Activated CD8-positive, alpha-beta memory T cell treated with anti-CD3 and anti-CD28 coated beads for 48 hours (primary cell): ENCODE measurements at places on chromosomes 5 and 9.

GRCh38 chr5:111697215-111697614 lies 59.8 kb downstream of the NREP start:
- DNase-seq = no peak

DNA sequence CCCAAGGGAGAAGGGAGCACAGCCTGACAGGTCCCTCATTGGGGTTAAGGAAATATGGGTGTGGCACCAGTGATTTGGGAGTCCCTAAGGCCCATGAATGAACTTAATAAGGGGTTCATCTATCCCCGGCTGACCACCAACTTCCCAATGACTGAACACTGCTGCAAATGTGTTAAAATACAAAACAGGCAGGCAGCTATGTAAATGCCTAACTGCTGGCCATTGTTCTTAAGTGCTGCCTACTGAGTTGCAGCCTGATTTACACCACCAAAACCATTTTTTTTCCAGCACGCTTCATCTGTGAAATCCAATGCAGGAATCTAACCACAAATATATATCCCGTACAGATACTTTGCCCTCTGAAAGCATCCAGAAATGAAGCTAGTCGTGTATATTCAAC lies 478.5 kb downstream of the PTPRD start:
- no peak for DNase-seq

DNA sequence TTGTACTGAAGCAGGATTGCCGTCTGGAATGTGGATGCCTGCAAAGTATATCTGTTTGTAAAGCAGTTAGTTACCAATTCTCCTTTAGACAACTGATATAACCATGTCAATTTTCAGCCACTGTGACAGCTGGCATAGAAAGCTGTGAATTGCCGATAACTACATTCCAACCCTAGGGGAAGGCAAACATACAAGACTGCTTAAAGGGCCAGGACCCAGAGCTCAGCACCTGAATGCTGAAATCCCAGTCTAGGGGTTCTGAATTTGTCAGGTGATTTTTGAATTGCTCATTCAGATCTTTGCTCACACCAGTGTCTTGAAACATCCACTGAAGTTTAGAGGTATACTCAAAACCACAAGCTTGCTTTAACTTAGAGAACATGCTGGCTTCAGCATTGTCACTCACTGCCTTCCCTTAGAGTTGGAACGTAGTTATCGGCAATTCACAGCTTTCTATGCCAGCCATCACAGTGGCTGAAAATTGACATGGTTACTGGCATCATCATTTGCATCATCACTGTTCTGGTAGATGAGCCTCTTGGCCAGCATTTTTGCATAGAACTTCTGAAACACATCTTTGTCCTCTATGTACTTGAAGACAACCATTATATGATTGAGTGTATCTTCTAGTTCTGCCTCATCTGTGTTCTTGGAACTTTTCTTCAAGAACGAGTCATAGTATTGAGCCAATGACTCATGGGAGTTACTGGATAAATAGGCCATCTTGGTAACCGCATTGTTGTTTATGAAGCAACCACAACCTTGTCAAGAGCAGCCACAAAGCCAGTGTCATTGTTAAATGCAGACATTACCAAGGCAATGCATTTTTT lies 82.1 kb downstream of the CCDC192 start:
- no peak for DNase-seq

GRCh38 chr9:73151653-73152542 lies at the start of gene ANXA1:
Gene ANXA1, plus strand, starts transcription at chr9:73151865. Its CDS starts 6,671 bp downstream, at chr9:73158536.
- no peak for DNase-seq

DNA sequence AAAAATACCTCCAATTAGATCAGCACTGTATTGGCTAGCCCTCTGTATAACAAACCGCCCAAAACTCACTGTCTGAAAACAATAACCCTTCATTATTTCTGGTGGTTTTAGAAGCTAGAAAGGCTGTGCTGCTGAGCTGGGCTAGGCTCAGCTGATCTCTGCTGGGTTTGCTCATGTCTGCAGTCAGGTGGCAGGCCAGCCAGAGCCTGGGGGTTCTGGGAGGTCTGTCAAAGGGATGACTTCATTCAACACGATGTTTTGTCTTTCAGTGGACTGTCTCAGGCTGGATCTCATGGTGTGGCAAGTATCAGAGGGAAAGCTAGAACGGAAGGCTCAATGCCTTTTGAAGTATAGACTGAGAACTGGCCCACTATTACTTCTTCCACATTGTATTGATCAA lies 335.1 kb upstream of the DMAC1 start:
- DNase-seq = no peak

GRCh38 chr9:122468735-122469134 lies 9.0 kb downstream of the OR1J1 start:
- no peak for DNase-seq

GRCh38 chr9:121365564-121365963 lies 4.5 kb downstream of the STOM start:
- DNase-seq = no peak

DNA sequence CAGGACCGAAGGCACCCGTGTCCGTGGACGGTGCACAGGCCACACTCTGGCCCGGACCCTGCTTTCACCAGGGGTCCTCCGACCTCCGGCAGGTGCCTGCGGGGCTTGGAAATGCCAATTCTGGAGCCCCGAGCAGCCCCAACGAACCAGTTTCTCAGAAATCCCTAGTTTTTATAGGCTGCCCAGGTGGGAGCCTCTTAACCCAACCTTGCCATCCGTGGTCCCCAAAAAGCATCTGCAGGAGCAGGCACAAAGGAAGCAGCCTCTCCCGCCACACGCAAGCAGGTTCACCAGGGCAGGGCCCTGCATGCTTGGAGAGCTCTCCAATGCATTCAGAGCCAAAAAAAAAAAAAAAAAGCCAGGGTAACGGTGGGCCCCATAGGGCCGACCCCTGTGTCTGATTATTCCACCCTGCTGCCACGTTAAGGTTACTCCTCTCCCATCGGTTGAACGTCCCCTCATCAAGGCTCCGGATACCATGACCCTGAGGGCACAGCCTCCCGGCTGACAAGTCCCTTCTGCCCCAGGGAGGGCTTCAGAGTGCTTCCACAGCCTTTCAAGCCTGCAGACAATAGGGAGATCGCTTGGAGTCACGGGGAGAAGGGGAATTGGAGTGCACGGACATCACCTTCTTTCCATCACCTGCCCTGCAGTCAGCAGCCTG lies 796 bp upstream of the TPRN start:
- no peak for DNase-seq

GRCh38 chr5:117731446-117731845 lies 1156.8 kb upstream of the SEMA6A start:
- DNase-seq = no peak

DNA sequence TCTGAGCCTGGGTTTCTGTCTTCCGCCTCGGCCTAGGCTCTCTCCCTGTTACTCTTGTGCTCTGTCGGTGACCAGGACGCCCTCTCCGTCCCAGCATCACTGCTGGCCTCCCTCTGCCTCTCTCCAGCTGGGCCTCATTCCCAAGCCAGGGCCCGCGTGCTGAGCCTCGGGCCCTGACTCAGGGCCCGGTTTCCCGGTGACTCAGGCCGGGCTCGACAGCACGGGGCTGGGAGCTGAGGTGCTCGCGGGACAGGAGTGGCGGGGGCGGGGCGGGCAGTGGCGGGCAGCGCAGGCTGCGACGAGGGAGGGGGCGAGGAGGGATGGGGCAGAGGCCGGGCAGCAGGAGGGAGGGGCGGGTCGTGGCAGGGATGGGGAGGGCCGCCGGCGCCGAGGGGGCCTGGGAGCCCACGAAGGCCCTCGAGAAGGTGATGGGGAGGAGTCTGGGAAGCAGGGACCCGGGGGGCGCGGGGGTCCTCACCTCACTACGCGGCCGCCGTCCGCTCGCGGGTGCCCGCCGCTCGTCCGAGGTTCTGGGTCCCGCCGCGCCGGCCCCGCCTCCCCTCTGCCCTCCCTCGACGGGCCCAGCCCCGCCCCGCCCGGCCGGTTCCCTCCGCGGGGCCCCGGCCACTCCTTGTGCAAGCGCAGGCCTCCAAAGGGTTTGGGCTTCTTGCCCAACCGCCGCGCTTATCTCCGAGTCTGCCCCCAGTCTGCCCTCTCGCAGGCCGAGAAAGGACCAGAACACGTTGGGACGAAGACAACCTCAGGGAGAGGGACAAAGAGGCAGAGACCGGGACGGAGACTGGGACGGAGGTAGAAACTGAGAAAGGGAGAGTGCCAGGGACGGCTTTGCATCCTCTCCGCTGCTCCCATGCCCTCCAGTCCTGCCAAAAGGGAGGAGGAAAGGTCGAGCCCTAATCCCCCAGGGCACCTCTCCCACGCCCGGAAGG lies at the start of gene ARAP3:
Gene ARAP3, minus strand, starts transcription at position 536 of the 947 bp plus-strand sequence. CDS start 1,744 bp downstream, outside the sequence.
- DNase-seq = no peak

- DNase-seq = no peak
These were observed 201.7 kb upstream of the TARS1 start for GRCh38 chr5:33238826-33239695.

DNA sequence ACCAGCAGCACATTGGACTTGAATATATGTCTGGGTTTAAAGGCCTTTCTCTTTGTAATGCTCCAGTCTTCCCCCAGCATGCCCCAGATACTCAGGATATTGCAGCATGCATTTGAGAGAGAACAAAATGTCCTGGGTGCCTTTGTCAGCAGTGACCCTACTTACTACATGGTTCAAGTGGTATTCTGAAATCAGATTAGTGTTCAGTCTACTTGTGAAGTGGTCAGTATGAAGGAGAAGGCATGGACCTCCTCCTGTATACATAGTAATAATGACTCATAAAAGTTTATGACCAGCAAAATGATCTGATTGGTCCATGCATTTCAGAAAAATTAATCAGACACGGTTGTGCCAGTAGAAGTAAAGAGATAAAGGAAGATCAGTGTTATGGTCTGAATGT lies 25.4 kb downstream of the GPR21 start:
- DNase-seq = no peak

DNA sequence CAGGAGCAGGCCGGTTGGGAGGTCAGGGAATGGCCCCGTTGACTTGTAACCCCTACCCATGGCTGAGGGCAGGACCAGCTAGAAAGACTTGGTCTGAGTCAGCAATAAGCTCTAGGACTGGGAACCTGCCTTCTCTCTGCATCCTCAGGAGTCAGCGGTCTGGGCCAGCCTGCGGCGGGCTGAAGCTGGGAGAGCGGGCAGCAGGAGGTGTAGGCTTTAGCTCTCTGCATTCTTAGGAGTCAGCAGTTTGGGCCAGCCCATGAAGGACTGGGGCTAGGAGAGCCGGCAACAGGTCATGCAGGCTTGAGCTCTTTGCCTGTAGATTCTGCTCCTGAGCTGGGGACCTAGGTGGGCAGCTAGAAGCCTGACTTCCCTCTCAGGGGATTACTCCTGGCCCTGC lies 6.4 kb upstream of the SMIM32 start:
- DNase-seq = no peak

GRCh38 chr5:67124556-67124955 lies 72.0 kb downstream of the CD180 start:
- DNase-seq = no peak

DNA sequence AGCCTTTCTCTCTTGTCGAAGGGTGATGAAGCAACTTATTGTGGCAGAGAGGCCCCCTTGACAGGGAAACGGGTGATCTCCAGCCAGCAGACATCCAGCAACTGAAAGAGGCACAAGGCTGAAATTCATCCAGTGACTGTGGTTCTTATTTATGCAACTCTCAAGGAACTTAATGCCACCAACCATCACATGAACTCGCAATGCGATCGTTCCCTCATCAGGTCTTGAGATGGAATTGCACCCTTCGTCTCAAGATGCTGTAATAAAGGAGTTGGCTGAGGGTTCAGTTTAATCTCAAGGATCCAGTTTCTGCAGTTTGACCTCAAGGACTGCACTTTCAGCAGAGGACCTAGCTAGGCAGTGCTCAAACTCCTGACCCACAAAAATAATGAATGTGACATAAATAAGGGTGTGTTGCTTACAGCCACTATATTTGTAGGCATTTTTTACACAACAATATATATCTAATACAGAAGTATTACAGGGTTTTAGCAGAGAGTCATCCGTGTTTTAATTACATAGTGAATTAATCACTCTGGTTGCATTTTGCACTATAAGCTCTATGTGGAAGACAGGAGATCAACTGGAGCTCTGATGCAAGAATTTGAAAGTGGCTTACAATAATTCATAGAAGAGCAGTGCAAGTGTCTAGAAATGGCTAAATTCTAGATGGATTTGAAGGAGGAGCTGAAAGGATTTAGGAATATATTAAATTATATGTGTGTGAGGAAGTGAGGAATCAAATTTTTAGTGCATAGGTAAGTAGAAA lies 957.8 kb upstream of the CTNND2 start:
- DNase-seq = no peak

GRCh38 chr5:33890131-33891032 lies 1.4 kb downstream of the ADAMTS12 start:
- no peak for DNase-seq

DNA sequence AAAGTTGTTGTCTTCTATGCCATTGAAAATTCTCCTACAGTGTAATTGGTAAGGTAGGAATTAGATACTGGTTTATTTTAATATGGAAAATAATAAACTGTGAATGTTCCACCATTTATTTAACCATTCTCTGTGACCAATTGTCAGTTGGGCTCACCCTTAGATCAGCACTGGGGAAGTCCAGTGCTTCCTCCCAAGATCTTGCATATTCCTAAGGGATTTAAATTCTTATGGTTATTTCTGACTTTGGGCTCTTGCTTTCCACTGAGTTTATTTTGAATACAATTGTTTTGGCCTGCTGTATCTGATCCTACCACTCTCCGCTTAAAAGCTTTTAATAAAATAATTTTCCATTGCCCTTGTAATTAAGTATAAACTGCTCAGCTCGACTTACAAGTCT lies 137.4 kb downstream of the OR2K2 start:
- DNase-seq = no peak

DNA sequence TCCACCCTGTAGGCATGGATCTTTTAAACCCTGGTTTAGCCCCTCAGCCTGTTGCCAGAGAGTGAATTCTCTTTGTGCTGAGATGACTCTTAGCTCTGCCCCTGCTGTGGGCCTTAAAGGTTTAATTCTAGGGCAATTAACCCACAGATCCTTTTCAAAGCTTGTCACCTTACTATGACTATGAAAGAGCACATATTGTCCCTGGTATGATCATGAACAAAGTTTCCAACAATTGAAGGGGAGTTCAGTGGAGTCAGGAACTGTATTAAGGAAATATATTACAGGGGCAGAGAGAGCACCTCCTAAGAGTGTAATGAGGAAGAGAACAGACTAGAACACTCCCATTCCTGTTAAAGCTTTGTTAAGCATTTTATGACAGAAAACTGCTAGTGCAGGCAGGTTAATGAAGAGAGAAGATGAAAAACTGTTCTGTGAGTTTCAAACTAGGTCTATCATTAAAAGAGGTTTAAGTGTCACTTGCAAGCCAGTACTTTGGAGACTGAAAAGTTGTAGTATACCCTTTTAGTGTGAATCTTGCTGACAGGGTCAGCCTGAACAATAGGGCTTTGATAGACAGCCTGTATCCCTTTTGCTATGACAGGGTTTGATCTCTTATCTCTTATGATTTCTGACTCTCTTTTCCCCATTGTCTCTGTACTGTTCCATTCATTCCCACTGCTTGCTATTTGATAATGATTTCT lies 104.2 kb upstream of the ELL2 start:
- DNase-seq = no peak
